ENCODE measurements at places on chromosomes 5 and 9.
A peak's percentile ranks its signal among the peaks of the same experiment; 100 is the strongest.

GRCh38 chr5:43193894-43194265 lies 1.9 kb downstream of the NIM1K start:
- DNase-seq = peak; percentile 71

- DNase-seq = no peak
These were observed 122.7 kb upstream of the RASEF start for GRCh38 chr9:83185488-83186154.

DNA sequence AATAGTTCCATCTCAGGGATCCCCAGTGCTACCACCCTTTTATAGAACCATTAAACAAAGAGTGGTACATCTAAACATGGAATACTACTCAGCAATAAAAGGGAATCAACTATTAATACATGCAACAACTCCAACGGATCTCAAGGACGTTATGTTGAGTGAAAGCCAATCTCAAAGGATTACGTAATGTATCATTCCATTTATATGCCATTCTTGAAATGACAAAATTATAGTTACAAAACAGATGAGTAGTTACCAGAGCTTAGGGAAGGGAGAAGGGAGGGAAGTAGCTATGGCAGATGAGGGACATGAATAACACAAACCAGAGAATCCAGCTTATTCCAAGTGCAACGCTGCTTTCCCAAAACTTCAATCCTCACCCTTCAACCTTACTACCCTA lies 69.5 kb downstream of the ACTL7B start:
- DNase-seq = no peak

DNA sequence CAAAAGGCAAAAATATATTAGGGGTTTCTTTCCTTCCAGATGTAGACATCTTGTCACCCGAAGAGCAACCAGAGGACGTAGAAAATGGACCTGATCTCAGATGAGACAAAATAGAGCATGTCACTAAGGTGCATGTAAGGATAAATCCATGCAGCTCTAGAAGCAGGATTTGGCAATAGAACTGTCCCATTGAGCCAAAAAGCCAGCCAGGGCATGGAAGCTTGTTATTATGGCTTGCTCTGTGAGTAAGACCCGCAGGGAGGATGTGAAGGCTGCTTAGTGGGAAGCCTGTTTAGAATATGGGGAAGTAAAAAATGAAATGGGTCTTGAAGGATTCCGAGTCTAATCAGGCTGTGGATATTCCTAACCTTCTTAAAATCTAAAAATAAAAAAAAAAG lies 165.6 kb upstream of the MPDZ start:
- no peak for DNase-seq

DNA sequence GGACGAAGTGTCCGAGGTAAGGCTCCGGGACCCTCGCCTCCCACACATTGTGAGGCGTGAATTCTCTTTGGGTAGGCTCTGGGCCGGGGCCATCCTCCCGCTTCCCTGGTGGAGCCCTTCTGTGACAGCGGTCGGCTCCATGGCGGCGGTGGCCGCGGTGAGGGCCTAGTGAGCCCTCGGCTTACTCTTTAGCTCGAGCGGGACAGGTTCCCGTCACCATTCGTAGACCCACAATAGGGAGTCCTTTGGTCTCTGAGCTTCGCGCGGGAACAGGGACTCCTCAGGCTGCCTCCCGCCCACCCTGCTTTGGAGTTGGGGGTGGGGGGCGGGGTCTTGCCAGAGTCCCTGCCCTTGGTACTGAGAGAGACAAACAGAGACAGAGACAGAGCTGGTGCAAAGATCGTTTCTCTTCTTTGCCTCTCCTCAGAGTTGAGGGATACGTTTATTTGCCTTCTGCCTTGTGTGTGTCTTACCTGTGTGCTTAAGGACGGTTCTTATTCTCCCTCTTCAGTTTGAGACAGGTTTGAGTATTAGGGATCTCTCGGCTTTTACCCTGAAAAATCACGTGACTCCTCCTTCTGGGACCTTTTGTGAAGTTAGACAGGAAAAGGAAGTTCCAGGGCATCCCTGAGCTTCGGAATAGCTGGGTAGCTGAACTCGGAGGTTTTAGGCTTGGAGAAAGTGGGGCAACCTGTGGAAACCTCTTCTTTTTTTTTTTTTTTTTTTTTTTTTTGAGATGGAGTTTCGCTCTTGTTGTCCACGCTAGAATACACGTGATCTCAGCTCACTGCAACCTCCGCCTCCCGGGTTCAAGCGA lies 833 bp downstream of the ANKHD1 start:
- DNase-seq = no peak

DNA sequence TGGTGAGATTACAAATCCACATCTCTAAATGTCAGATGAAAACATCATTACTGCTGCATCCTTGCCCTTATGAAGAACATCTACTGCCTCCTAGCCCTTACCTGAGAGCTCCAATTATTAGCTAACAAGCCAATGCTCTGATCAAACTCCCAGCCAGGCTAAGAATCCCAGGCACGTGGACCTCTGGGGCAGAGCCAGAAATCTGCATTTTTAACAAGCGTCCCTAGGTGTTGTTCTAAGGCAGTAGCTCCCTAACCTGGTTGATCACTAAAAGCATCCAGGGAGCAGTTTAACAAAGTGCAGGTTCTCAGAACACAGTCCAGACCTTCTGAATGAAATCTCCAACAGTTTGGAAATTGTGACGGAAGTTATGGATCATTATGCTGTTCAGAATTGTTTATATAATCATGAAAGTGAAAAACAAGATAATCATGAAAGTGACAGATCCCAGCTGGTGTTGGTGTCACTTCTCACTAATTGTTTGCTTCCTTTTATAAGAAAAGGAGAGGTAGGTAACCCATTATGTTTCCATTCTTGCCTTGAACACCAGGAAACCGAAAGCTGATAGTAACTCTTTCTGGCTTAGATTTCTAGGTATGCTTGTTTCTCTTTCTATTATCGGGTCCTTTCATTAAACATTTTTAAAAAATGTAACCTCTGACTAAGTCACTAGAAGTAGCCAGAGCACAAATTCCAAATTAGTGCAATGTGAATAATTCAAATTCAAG lies 216.5 kb upstream of the NR4A3 start:
- DNase-seq = no peak

- DNase-seq = no peak
These were observed 13.9 kb downstream of the RAI14 start for GRCh38 chr5:34669931-34670516.

GRCh38 chr9:106383072-106383471 lies 479.9 kb upstream of the ZNF462 start:
- DNase-seq = no peak

DNA sequence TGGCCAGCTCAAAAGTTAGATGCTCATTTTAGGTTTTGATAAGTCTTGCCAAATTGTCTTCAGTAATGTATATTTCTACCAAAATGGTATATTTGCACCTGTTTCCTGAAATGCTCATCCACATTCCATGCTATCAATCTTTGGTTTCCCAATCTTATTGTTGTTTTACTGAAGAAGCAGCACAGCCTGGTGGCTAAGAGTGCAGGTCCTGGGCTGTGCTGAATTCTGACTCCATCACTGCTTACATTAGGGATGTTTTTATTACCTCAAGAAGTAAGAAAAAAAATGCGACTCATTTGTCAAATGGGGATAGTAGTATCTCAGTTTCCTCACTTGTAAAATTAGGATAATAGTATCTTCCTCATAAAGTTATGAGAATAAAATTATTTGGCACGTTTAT lies 13.6 kb upstream of the S100Z start:
- DNase-seq = no peak
